ENCODE measurements at places on chromosomes 4 and X.

GRCh38 chrX:65587616-65588526 lies 53.3 kb upstream of the LAS1L start:
- DNase-seq = no peak

DNA sequence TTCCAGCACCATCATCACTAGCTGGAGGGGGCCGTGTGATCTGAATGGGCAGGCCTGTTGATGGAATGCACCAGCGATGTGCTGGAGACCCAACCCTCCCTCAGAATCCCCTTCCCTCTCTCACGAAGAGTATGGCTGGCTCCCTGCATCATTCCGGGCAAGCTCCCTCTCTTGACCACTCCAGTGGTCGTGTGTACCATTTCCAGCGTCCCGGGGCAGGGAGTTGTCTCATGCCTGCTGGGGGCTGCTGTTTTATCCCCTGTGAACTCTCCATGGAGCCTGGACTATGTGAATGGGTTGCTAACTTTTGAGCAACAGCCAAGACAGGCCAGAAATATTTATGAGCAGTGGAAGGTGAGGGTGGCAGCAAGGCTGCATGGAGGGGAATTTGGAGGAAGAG lies 8.1 kb downstream of the CSAG1 start:
- DNase-seq = no peak

GRCh38 chr4:184279496-184280061 lies 61.9 kb upstream of the ENPP6 start:
- DNase-seq = no peak

DNA sequence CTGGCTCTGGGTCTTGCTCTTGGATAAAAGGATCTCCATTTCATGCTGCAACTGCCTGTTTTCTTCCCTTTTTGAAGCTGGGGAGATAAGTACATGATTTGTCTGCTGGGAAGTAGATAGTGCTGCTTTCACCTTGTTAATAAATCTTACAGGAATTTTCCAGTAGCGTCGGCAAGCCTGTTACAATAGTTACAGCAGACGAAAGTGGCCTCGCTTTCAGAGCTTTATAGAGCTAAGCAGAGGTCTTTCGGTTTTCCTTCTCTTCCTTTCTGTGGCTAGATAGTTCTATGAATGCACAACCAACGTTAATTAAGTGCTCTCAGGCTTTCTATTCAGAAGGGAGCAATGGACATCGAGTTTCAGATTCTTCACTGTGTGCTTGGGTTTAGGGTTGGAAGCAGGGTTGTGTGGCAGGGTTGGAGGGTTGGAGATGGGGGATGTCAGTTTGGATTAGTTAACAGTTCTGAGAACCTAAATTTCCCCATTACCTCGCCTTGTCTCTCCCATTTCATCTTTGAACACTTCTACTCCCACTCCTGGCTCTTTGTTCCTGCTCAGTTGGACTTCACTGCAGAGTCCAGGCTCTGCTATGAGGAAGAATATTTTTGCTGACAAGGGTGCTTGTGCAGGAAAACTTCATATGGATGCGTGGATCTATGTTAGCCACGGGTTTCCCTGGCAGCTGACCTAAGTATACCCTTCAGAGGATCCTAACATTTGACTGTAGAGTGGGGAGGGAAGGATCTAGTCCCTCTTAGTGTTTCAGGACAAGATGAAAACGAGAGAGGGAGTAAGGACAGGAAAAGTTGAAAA lies 237.9 kb downstream of the ARHGAP10 start:
- DNase-seq = peak; percentile 37

GRCh38 chr4:180434131-180434895 lies 1808.9 kb upstream of the TENM3 start:
- DNase-seq = no peak

- no peak for DNase-seq
These were observed 35.3 kb upstream of the NDUFC1 start for GRCh38 chr4:139337612-139338011.

GRCh38 chrX:16873106-16873505 lies 2.9 kb upstream of the RBBP7 start:
- no peak for DNase-seq

- peak; percentile 36 for DNase-seq
These were observed 1.4 kb downstream of the ADGRL3 start for GRCh38 chr4:61201561-61201960.

DNA sequence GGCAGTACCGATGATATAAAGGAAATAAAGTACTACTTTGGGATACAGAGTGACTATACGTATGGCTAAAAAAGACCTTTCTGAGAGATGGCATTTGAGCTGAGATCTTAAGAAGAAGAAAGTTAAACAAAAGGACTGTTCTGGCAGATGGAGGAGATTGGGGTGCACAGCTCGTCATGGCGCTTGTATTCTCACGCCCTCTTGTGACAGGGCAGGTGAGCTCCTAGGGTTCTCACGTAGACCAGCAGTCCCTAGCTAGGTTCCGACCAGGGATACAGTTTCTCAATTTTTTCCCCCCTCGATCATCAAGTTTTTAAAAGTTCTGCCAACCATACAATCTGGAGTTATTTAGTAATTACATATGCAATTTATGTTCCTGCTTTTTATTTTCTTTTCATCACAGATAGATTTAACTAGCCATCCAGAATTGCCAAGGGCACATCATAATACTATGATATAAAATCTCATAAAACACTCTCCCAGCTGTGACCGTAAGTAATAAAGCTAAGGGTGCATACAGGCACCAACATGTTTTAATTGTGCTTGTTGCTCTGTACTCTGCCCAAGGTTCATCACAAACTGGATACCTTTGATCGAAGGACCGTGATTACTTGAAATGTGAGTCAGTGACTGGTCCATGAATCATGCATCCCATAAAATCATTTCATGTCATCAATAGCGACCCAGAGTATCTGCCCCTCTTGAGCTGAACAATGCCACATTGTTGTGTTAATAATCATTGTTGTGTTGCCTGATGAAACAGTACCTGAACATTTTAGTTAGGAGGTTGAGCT lies 69.4 kb upstream of the ZNF518B start:
- no peak for DNase-seq

GRCh38 chrX:124190440-124190839 lies 142.0 kb upstream of the TEX13D start:
- no peak for DNase-seq

GRCh38 chr4:174398728-174399127 lies 115.0 kb downstream of the CEP44 start:
- DNase-seq = peak; percentile 75

GRCh38 chr4:87018753-87019152 lies 83.9 kb downstream of the AFF1 start:
- no peak for DNase-seq

DNA sequence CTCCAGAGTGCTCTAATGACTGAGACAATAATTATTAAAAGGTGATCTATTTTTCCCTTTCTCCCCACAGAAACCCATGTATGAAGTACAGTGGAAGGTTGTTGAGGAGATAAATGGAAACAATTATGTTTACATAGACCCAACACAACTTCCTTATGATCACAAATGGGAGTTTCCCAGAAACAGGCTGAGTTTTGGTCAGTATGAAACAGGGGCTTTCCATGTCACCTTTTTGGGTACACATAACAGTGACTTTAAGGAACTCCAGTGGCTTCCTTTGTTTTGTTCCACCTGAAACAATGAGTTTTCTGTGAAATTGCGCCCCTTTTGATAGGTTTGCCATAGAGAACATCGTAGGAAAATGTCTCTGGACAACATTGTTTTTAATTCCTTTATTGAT lies 69.6 kb downstream of the KIT start:
- DNase-seq = no peak

DNA sequence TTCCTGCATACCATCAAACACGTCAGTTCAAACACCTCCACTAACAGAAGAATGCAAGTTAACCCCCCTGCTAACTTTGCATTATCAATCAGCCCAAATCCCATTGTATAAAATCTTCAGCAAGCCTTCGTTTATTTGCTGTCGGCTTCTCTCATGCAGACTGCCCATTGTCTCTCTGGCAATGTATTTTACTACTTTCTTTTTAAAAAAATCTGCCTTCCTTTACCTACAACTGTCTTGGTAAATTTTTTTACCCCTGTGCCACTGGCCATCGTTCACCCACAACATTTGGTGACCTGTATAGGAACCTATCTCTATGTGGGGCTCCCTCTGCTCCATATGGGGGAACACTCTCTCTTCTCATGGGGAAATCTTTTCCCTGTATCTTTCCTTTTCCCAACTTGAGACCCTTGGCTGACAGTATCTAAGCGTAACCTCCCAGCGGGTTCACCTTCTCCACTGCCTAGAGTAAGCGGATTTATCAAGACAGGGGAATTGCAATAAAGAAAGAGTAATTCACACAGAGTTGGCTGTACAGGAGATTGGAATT lies 244.6 kb downstream of the CPXCR1 start:
- no peak for DNase-seq

- DNase-seq = peak; percentile 63
These were observed 5.0 kb downstream of the NAF1 start for GRCh38 chr4:163161536-163162205.

DNA sequence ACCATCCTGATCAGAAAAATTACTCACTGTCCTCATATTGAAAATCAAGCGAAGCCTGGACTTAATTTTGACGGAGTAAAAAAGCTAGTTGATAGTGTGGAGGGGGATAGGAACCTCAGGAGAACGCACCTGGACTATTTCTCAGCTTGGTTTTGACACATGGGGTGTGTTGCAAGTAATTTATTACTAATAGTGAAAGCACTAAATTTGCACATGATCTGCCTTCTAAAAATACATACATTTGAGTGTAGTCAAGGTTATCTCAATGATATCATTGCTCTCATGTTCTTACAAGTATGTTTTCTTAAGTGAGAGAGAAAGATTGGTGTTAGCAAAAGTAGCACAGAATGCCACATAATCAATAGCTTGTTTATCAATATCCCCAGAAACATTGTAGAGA lies 29.5 kb downstream of the LRIT3 start:
- DNase-seq = no peak

DNA sequence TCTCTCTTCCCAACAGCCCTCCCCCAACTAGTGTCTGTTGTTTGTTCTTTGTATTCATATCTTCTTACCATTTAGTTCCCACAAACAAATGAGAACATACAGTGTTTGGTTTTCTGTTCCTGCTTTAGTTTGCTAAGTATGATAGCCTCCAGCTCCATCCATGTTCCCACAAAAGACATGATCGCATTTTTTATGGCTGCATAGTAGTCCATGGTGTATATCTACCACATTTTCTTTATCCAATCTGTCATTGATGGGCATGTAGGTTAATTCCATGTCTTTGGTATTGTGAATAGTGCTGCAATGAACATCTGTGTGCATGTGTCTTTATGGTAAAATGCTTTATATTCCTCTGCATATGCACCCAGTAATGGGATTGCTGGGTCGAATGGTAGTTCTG lies 283.9 kb upstream of the FGF13 start:
- DNase-seq = no peak

DNA sequence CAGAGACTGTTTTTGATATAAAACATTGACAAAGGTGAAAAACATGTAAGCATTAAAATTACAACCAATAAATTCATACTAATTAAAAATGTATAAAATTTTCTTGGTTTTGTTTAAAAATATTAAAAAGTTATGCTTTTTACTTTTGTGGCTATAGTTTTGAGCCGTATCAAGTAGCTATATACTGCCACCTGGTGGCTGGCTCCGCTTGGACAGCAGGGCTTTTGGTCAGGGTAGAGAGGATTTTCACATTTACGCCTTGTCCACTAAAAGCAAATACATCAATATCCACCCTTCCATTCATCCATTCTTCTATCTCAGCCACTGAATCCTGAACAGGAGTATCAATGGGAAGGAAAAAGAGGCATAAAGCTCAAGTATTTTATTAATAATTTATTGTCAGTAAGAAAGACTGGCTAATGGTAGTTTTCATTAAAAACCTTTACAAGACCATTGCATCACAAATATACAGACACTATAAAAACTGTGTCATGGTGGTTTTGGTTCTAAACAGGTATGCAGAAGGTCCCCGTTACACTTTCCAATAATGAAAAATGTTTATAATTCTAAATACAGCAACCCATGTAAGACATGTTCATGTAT lies 32.1 kb upstream of the MTNR1A start:
- peak; percentile 60 for DNase-seq

DNA sequence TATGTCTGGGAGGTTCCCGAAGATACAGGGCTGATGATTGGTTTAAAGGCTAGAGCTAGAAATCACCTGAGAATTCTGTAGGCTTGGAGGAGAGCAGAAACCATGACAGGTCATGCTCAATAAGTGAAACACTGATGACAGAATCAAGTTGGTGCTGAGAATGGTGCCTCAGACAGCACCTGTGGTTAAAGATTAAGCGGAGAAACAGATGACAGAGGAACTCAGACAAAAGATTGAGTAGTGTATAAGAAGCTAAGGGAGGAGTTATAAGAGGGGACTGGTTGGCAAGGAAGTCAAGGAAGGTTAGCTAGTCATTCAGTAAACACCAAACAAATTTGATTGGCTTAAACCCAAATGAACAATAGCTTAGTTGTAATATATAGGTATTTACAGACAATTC lies 385.4 kb upstream of the CNKSR2 start:
- no peak for DNase-seq

GRCh38 chr4:2066571-2067445 lies 7.7 kb downstream of the NAT8L start:
- no peak for DNase-seq

- DNase-seq = peak; percentile 38
These were observed 58.4 kb upstream of the COX18 start for GRCh38 chr4:73127839-73128453.

- no peak for DNase-seq
These were observed 3.1 kb downstream of the PHEX start for GRCh38 chrX:22035236-22035635.

- DNase-seq = peak; percentile 13
These were observed 83.0 kb upstream of the MAPK10 start for GRCh38 chr4:86442881-86443280.

DNA sequence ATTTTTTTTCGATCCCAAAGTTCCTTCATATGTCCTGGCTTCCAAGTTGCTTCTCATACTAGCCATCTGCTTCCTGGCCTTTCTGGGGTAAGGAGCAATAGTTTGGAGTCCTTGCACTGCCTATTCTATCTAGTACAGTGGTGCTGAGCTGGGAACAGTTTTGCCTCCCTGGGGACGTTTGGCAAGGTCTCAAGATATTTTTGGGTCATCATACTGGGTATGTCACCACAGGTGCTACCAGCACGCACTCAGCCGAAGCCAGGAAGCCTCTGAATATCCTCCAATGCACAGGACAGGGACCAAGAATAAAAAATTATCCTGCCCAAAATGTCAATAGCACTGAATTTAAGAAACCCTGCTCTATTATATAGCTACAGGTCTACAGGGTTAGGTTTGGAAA lies 35.4 kb upstream of the TMSB15B start:
- DNase-seq = no peak

DNA sequence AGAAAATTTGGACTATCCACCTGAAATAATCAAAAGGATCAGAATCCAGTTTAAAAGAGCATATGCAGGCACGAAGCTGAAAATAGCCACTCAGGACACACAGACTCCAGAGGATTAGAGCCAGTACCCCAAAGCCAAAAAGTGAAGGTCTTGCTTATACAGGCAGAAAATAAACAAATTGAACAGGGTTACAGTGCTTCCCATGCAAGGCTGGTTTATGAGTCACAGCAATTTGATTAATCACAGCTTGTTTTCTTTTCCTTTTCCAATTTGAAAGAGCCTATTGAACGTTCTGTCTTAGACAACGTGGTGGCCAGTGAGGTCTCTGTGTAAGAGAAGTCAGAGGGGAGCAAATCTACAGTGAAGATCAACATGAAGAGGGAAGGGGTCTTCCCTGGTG lies 10.2 kb downstream of the HGFAC start:
- DNase-seq = peak; percentile 62
